ENCODE measurements at places on chromosomes 4 and X.

GRCh38 chrX:12403474-12404082 is 265.3 kb downstream of the FRMPD4 start:
- no peak for DNase-seq

- DNase-seq, result no peak
Observed at GRCh38 chr4:65696436-65696835, 26.1 kb upstream of the EPHA5 start.

- DNase-seq, result no peak
Observed at GRCh38 chr4:3360777-3361176, 68.0 kb downstream of the RGS12 start.

- no peak for DNase-seq
Observed at GRCh38 chrX:129760981-129761380, 18.8 kb upstream of the SASH3 start.

DNA sequence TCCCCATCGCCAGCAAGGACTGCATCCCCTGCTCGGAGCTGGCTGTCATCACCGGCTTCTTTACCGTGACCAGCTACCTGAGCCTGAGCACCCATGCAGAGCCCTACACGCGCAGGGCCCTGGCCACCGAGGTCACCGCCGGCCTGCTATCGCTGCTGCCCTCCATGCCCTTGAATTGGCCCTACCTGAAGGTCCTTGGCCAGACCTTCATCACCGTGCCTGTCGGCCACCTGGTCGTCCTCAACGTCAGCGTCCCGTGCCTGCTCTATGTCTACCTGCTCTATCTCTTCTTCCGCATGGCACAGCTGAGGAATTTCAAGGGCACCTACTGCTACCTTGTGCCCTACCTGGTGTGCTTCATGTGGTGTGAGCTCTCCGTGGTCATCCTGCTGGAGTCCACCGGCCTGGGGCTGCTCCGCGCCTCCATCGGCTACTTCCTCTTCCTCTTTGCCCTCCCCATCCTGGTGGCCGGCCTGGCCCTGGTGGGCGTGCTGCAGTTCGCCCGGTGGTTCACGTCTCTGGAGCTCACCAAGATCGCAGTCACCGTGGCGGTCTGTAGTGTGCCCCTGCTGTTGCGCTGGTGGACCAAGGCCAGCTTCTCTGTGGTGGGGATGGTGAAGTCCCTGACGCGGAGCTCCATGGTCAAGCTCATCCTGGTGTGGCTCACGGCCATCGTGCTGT is 31.5 kb downstream of the WFS1 start:
- DNase-seq, result no peak

- no peak for DNase-seq
Observed at GRCh38 chr4:184860018-184860779, 34.4 kb upstream of the ACSL1 start.

- DNase-seq, result no peak
Observed at GRCh38 chr4:108157655-108158054, 11.1 kb downstream of the LEF1 start.

DNA sequence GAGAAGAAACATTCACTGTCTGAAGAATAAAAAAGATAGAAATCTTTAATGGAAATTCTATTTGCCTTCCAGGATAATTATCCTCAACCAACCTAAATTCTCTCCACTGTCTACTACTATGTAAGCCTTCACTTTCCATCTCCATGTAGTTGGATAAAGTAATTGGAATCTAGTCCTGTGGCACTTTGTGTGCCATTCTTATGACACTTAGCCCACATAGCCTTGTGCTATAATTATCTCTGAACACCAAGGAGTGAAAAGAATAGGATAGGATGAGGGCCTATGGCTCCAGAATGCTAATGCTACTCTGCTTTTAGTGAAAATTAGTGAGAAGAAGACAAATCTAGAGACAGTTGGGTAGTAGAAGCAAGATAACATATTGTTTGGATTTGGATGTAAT is 20.2 kb downstream of the PRSS48 start:
- no peak for DNase-seq

GRCh38 chrX:44871931-44872820 is 812 bp upstream of the KDM6A start:
- peak; percentile 2 for DNase-seq

DNA sequence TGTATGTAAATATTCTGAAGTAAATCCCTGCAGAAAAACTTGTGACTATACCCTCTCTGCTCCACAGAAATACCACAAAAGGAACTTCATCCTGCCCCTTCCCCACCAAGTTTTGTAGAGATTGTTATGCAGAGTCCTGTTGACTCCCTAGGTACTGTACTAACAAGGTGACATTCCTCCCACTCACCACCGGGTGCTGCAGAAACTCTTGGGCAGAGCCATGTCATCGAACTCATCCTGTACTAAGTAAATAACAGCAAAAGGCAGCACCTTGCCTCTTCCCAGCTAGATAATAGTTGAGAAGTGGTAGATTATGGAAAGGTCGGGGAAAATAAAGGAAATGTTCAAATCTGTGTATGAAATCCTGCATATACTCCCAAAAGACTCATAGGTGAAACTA is 233.3 kb downstream of the STPG2 start:
- DNase-seq, result no peak

DNA sequence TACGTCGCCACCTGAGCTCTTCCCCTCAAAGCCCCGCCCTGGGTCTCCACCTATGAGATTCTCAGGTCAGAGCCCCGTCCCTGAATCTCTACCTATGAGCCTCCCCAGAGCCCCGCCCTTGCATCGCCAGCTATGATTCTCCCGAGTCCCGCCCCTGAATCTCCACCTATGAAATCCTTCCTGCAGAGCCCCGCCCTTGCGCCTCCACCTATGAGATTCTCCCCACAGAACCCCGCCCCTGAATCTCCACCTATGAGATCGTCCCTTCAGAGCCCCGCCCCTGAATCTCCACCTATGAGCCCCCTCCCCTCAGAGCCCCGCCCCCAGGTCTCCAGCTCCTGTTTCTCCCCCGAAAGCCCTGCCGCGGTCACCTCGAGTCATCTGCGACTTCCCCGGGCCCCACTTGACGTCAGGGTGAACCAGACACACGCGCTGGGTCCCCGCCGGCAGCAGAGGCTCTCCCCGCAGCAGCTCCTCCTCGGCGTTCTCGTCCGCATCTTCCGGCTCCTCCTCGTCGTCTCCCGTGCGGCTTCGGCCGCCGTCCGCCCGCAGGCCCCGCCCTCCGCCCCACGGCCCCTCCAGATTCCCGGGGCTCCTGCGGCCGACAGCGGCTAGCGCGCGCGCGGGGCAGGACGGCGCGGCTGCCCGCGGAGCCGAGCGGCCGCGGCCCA is 393 bp downstream of the GTPBP6 start:
- DNase-seq, result peak; percentile 90

DNA sequence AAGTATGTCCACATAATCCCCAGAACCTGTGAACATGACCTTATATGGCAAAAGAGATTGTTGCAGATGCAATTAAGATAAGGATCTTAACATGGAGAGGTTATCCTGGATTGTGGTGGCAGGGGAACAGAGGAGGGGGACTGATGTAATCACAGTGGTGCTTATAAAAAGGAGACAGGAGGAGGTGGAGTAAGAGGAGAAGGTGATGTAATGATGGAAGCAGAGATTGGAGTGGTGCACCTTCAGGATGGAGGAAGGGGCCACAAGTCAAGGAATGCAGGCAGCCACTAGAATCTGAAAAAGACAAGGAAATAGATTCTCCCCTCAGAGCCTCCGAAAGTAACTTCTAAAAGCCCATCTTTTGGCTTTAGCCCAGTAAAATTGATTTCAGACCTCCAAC is 388.4 kb downstream of the BCOR start:
- DNase-seq, result no peak

- DNase-seq, result no peak
Observed at GRCh38 chrX:155767051-155767875, 113.9 kb upstream of the VAMP7 start.

- DNase-seq, result no peak
Observed at GRCh38 chr4:130257271-130257670, 1161.3 kb downstream of the C4orf33 start.

DNA sequence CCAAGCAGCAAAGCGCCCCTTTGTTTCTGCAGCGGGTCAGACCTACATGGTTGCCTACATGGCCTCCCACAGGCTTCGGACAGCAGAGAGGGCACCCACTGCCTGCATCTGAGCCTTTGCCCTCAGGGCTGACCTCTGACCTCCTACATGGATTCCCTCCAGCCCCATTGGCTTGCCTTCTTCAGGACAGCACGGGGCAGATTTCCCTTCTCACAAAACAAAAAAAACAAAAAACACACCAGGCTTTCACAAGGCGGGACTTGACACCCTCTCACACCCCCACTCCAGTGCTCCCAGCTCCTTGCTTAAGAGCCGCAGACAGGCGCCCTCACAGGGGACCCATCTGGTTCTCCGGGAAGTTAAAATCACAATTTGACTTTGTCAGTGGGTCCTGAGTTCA is 32.9 kb downstream of the ZFYVE28 start:
- no peak for DNase-seq

GRCh38 chr4:7301846-7302630 is 109.7 kb downstream of the SORCS2 start:
- no peak for DNase-seq

- no peak for DNase-seq
Observed at GRCh38 chr4:56480691-56481090, 13.3 kb downstream of the SRP72 start.

- DNase-seq, result no peak
Observed at GRCh38 chr4:23805450-23805851, 84.4 kb downstream of the PPARGC1A start.

- no peak for DNase-seq
Observed at GRCh38 chr4:101018836-101019235, 328.5 kb downstream of the PPP3CA start.

DNA sequence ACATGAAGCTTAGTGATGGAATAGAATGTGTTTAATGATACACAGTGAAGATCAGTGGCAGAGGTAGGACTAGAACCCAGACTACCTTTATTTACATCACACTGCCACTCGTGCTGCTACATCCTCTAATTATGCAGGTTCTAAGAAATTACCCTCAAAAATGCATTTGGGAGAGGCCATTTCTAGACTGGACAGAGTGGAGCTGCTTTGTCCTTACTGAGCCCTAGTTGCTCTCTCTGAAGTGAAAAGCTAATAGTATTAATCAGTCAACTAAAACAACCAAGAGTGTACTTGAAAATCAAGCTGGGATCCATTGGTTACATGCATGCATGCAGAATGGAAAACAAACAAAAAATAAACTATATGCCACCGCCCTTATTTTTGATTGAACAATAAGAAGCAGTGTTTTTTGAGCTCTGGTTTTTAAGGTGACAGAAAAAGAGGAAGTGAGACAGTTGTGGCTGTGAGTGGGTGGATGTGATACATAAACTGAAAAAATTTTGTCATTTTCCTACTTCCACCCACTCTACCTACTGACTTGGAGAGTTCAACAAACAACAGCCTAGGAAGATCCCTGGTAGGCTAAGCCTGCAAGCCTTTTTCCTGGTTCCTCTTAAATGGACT is 6.8 kb upstream of the VSIG4 start:
- DNase-seq, result no peak

DNA sequence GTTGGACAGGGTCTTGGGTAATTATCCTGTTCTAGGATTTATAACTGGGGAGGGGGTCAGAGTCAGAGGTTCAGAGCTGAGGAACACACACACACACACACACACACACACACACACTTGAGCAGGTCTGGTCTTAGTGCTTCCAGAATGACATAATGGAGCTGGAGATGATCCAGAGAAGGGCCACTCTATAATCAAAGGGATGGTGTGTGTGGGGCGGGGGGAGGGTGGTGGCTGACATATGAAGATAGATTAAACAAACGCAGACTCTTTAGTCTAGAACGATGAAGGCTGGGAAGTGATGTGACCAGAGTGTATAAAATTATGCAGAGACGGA is 434 bp upstream of the TMEM255A start:
- DNase-seq, result no peak

Data from stimulated activated CD8-positive, alpha-beta memory T cell treated with anti-CD3 and anti-CD28 coated beads, Interleukin-7, amount 100 ng/mL, for 1 hour (primary cell).